HT1080 (cell line): ENCODE measurements at places on chromosomes 3 and 15. TPM values are rescaled to one million over a fixed set of nuclear protein-coding genes. Genes with fewer than 3 reads are reported as not detected.

NUP210 gene
- 0.23 and 0.39 TPM in 2 replicates for total RNA-seq

TMEM202 gene
- total RNA-seq, result not detected in 2 replicates

UBAP1L gene
- total RNA-seq, result 0.37 and 0.47 TPM in 2 replicates

RRP9 gene
- 78.3 and 87.2 TPM in 2 replicates for total RNA-seq

REC114 gene
- total RNA-seq, result 0.13 TPM in 1 of 2 replicates, not detected in the other

JMJD7 gene
- total RNA-seq, result 9.0 and 9.3 TPM in 2 replicates

RASGRP1 gene
- 0.13 and 0.53 TPM in 2 replicates for total RNA-seq

MYZAP gene
- total RNA-seq, result 1.8 and 2.1 TPM in 2 replicates

PDZRN3 gene
- total RNA-seq, result 0.33 and 0.55 TPM in 2 replicates

CPNE9 gene
- not detected in 2 replicates for total RNA-seq

PPP2R3A gene
- 26.7 and 30.4 TPM in 2 replicates for total RNA-seq

OCA2 gene
- total RNA-seq, result not detected in 2 replicates
